Regular cardiac myocyte (primary cell): ENCODE measurements at places on chromosomes 6 and 20. TPM values are rescaled to one million over a fixed set of nuclear protein-coding genes. Genes with fewer than 3 reads are reported as not detected.

The ISM1 gene
- not detected in 2 replicates for total RNA-seq

The GUCA1A gene
- total RNA-seq: not detected in 2 replicates

The SLC17A3 gene
- not detected in 2 replicates for total RNA-seq

The KLHDC3 gene
- total RNA-seq: 64.8 and 107 TPM in 2 replicates

The PLEKHG1 gene
- total RNA-seq: 0.56 and 1.5 TPM in 2 replicates

The LHFPL5 gene
- not detected in 2 replicates for total RNA-seq

The FABP7 gene
- not detected in 2 replicates for total RNA-seq

The MEI4 gene
- total RNA-seq: not detected in 2 replicates

The TMEM200A gene
- total RNA-seq: 124 and 232 TPM in 2 replicates

The COL11A2 gene
- 0.19 and 0.56 TPM in 2 replicates for total RNA-seq

The MYMX gene
- total RNA-seq: not detected in 2 replicates
